ELR (cell line): ENCODE measurements at places on chromosomes 12 and 14.

GRCh38 chr12:5034603-5035002 lies 9.1 kb upstream of the KCNA5 start:
- DNase-seq = no peak

DNA sequence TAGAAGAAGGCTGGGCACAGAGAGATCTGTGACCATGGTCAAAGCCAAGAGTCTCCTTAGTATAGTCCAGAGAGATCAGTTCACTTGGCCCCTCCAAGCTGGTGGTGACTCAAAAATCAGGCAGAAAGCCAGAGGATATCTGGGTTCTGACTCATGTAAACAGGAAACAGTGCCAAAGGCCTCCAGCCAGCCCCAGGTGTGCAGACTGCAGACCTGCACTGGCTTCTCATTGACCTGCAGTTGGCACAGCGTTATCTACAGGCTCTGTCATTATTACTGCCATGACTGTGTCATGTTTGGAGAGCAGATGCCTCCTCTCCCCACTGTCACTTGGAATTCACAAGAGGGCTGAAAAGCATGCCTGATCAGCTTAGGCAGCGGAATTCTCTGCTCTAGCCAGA lies 295.7 kb upstream of the PRKD1 start:
- peak; percentile 96 for DNase-seq

DNA sequence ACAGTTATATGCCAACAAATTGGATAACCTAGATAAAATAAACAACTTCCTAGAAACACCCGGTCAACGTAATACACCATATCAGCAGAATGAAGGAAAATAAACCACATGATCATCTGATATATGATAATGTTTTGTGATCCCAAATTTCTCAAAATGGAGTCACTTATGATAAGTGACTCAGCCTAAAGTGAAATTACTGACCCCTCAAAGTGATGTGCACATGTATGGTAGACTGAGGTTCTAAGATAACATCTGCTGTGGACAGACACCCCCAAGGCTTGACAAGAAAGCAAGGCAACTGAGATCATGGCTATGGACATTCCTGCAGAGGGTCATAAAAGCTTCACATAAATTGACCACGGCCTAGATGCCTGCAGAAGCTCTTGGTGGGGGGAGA lies 105.1 kb upstream of the DCN start:
- no peak for DNase-seq

- no peak for DNase-seq
Measured at GRCh38 chr14:59582845-59583509, 6.4 kb upstream of the CCDC175 start.

DNA sequence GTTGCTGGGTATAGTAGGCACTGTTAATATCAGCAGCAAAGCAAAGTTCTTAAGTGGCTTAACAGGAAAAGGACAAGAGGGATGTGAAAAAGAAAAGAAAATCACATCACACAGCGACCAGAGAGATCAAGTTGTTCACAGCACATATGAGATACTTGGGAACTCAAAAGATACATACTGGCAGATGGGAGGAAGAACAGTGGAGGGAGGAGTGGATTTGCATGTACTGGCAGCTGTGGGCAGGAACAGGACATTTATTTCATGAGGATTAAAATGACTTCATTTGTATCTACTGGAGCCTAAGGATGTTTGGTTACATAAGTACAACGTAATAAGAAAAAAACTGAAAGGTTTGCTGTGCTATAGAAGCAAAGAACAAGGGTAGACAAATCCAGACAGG lies 136.5 kb upstream of the IFNG-AS1 start:
- DNase-seq = no peak

GRCh38 chr14:30533126-30533525 lies 25.8 kb upstream of the G2E3 start:
- no peak for DNase-seq

DNA sequence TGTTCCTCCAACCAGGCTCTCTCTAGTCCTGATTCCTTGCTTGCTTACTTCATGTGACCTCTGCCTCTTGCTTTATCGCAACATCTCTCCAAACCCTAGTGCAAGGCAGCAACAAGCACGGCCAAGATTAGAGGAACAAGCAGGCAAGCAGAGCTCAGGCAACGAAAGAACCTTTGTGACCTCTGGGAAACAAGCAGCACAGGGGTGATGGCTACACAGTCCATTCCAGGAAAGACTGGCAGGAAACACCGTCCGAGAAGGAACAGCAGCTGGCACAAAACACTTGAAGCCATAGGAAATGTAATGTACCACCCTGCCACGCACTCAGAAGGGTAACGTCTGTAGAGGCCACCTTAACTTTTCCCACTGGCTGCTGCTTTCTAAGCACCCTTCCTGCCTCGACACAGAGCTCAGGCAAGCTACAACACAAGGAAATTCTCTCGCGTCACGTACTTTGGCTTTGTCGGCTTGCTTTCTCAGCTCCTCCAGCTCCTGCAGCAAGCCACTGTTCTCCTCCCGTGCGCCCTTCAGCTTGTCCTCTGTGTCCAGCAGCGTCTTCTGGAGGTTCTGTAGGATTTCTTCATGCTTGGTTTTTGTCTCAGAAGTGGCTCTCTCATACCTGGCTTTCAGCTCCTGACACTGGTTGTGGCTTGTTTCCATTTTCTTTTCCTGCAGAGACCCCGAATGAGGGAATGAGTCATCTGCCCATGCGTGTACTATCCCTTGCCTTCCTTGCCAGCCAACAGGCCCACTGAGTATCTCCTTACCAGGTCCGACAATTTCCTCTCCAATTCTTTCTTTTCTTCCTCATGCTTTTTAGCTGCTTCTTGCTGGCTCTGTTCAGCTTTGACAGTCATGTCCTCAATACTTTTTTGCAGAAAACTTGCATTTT lies 61.4 kb upstream of the VPS33A start:
- no peak for DNase-seq

DNA sequence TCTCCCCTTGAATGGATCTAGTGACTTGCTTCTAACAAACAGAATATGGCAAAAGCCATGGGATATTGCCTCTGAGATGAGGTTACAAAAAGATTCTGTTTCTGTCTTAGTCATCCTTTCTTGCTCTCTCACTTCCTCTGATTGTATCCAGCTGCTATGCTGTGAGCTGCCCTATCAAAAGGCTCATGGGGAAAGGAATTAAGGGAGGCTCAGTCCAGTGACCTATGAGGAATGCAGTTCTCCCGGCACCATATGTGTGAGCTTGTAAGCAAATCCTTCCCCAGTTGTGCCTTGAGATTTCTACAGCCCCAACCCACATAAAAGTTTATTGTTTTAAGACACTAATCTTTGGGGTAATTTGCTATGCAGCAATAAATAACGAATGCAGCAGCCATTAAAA lies 183.1 kb downstream of the KLHL28 start:
- DNase-seq = peak; percentile 49

DNA sequence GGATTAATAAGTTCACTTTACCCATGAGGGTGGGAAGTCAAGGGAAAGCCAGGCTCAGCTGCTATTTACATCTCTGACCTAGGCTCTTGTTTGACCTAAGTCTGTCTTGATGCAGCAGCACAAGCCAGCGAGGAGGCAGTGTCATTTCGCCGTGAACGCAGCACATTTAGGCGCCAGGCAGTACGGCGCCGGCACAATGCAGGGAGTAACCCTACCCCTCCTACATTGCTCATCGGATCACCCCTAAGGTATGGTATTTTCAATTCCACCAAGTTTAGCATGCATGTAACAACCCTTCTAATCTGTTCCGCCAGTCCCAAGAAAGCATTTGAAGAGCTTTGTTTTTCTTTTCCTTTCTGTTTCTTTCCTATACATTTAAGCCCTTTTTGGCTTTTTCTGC lies 81.2 kb downstream of the PCNX1 start:
- DNase-seq = no peak

DNA sequence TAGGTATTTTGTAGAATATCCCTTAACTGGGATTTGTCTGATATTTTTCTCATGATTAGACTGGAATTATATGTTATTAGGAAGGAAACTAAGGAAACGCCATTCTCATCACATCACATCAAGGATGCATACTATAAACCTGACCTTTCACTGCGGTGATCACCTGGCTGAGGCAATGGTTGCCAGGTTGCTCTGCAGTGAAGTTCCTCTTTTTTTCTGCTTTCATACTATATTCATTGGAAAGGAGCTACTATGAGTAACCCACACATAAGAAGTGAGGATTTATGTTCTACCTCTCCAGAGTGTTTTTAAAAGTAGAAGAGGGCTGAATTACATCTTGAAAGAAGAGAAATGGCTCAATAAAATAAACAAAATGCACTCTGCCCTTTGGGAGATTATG lies 31.0 kb upstream of the GRIP1 start:
- DNase-seq = no peak

DNA sequence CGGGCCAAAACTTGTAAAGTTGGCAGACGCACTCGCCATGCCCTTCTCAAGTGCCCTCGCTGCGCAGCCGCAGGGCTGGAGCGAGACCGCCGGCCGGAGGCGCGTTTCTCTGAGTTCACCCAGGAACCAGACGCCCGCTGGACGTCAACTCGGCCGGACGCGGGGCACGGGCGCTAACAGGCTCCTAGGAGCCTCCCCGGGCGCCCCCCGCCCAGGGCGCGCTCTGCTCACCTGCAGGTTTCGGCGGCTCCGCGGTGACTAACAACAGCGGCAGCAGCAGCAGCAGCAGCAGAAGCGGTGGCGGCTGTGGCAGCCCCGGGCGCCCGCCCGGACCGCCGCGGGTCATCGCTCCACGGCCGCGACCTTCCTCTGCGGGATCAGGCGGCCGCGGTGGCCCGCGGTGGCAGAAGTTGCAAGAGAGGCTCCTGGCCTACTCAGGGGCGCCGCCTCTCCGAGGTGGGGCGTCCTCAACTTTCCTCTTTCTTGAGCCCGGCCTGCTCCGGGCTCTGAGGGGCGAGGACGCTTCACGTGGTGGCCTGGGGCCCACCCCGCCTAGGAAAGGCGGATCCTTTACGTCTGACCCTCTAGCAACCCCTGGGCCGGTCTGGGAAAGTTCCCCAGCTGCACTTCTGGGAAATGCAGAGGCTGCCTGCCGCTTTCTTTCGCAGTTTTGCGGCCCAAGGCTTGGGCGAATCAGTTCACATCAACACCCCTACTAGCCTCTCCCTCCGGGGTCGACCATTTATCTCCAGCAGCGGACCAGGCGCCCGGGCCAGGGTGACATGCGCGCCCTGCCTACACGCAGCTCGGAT lies at the start of gene PLBD1:
PLBD1 (minus strand) TSS at position 533 of the 812 bp plus-strand sequence; CDS start at position 346, 187 bp downstream.
- peak; percentile 5 for DNase-seq
